ENCODE measurements at places on chromosomes 1 and 21.
A peak's percentile ranks its signal among the peaks of the same experiment; 100 is the strongest.

DNA sequence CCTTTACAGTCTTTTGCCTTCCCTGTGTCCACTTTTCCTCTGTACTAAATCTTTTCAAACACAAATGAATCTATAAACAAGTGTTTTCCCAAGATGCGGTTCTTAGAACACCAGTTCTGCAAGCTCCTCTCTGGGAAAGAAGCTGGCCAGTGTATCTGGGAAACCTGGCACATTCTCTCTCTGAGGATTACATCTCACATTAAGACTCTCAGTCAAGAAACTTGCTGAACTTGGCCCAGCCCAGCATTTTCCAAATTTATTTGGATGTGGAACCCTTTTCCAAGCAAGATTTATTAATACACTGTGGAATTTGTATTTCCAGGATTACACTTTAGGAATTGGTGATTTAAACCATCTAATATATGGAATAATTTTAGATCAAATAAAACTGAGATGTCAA is 105.7 kb downstream of the ZNF281 start:
- DNase-seq: no peak

DNA sequence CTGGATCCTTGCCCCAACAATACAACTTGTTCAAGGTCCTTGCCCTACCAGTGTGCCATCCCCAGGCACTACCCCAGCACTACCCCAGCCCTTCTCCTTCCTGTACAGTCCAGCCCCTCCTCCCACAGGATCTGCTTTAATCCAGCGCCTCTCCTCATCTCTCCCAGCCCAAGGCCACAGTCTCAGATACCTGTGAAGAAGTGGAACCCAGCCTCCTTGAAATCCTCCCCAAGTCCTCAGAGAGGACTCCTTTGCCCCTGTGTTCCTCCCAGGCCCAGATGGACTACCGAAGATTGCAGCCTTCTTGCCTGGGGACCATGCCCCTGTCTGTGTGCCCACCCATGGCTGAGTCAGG is 6.5 kb upstream of the CDC20 start:
- no peak for DNase-seq

DNA sequence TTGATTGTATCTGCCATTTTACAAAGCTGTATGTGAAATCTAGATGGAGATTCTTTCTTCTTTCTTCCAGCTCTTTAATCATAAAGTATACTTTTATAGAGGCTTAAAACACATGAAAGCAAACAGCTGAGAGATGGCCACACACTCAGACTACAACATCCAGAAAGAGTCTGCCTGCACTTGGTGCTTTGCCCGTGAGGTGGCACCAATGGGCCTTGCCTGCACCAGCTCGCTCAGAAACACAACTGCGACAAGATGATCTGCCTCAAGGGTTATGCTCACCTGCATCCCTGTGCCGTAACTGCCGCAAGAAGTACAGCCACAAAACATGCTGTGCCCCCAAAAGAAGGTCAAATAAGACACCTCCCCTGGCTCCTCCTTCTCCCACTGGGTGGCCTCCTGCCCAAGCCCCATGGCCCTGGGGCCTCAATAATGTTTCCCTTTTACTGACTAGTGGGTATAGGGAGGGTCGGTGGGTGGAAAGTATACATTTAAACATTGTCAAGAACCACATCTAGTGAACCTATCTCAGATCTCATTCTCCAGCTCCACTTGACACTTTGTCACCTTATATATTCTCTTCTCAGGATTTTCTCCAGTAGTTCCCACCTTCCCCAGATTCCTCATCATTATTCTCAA is 66.7 kb upstream of the ANGPTL3 start:
- no peak for DNase-seq

GRCh38 chr1:110722807-110723206 is 48.1 kb upstream of the KCNA3 start:
- DNase-seq: no peak

DNA sequence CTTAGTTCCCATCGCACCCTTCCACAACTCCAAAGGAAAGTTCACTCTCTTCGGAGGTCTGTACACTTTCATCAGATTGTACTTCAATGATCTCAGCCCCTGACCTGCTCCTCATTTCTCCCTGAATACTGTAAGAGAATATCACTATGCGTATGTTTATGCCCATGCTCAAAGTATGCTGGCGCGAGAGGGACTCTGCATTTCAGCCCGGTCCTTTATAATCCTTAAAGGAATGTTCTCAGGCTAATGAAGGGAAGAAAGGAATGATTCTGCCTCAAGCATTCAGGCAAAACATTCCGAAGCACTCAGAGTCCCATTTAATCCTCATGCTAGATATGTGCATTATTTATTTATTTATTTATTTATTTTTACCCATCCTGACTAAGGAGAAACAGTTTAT is 76.8 kb downstream of the PLD5 start:
- no peak for DNase-seq

- no peak for DNase-seq
Measured at GRCh38 chr1:237267743-237268142, 225.8 kb downstream of the RYR2 start.

DNA sequence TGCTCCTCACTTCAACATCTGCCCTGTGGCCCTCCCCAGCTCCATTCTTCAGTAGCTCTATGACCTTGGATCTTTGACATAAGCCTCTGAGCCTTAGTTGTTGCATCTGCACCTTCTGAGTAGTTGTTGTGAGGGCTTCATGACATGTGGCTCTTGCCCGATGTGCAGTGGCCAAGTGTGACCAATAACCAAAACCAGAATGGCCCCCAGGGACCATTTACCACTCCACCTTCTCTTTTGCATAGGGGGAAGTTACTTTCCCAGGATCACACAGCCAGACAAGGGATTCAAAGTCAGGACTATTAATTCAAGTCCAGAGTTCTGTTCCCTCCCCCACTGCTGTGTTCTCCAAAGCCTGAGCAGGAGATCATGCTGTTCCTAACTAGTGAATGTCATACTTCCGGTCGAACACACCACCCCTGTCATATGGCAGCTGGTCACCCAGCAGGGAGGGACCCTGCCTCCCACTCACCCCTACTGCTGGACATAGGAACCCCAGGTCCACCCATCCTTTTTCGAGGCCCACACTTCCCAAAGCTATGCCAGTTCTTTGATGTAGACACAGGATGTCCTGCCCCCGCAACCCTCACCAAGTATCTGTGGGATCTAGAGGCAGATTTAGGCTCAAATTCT is 4.0 kb downstream of the FGR start:
- DNase-seq: no peak

DNA sequence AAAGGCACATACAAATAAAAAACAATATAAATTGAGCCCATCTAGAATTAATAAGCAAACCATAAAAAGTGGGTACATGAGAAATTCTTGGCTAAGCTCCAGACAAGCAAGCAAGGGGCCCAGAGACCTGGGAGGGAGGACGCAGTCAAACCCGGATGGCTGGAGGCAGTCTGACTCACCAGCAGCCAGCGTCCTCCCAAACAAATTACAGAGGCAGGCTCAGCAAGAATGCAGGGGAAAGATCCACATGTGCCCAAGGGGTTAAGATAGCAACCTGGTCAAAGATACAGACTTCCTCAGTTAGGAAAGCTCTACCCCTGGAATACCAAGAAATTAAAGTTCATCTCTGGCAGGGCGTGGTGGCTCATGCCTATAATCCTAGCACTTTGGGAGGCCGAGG is 7.4 kb upstream of the TIAM1 start:
- DNase-seq: no peak

DNA sequence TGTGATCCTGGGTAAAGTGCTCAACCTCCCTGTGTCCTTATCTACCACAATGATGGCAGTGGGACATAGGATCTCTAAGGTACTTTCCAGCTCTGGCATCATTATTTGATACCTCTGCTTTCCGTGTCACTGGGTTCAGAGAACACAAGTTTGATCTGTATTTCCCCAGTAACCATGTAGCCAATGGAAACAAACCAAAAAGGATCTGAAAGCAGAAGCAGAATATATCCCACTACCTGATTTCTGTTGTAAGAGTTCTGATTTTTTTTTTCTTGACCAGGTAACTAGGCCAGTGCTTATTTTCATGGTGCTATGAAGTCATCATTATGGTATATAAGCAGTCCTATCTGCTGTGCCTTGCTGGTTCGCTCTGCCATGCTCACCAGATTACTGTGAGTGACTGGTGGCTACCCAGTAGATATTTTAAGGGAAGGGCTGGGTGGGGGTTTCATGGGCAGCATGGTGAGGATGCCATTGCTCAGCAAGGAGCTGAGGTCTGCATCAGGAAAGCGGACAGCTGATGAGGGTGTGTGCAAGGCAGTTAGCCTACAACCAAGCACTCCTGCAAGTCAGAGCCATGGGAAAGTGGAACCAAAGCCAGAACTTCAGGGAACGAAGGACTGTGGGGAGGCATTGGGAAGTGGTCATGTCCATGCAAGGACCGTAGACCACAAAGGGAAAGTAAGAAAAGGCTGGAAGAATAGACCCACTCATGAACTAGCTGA is 104.9 kb upstream of the EDEM3 start:
- DNase-seq: no peak

DNA sequence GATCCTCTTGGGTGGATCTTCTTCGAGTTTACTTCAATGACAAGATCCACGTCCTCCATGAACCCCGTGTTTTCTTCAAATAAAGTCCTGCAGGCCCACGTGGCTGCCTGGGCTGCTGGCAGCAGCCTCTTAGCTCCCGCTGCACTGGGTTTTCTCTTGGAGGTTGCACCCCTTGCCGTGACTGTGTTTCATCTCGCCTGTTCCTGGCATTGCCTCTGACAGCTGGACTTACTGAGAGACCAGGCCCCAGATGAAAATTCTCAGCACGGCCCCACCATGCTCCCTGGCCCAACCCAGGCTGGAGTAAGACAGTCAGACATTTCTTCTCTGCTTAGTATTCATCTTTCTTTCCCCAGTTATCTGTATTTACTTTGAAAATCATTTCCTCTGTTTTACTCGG is 274.8 kb upstream of the RUNX1 start:
- no peak for DNase-seq

- DNase-seq: no peak
Measured at GRCh38 chr1:2394220-2394619, 2.6 kb downstream of the RER1 start.

DNA sequence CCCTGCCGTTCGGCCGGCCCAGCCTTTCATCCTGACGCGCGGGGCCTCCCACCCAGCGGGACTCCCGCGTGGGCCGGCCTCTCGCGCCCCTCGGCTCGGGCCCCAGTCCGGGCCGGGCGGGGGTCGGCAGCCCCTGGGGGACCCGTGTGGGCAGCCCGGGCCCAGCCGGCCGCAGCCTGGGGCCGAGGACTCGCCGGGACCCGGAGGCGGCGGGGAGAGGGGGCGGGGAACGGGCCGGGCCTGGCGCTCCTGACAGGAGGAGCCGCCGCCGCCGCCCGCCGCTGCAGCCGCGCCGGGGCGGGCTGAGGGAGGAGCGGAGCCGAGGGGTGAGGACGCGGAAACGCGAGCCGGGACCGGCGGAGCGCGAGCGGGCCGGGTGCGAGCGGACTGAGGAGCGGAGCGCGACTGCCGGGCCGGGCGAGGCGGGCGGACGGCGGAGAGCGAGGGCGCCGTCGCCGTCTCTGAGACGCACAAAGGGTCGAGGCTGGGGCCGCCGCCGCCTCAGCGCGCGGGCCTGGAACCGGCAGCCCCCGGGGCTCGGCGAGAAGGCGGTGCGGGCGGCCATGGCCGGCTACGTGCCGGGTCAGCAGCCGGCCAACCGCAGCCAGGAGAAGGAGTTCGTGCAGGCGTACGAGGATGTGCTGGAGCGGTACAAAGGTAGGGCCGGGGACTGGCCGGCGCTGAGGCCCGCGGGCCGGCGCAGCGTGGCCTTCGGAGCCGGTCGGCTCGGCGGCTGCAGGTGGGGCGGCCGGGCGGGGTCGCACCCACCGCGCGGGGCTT is 79.1 kb downstream of the NDUFS5 start:
- no peak for DNase-seq

GRCh38 chr1:80278936-80279335 is 1272.4 kb upstream of the ADGRL4 start:
- no peak for DNase-seq

DNA sequence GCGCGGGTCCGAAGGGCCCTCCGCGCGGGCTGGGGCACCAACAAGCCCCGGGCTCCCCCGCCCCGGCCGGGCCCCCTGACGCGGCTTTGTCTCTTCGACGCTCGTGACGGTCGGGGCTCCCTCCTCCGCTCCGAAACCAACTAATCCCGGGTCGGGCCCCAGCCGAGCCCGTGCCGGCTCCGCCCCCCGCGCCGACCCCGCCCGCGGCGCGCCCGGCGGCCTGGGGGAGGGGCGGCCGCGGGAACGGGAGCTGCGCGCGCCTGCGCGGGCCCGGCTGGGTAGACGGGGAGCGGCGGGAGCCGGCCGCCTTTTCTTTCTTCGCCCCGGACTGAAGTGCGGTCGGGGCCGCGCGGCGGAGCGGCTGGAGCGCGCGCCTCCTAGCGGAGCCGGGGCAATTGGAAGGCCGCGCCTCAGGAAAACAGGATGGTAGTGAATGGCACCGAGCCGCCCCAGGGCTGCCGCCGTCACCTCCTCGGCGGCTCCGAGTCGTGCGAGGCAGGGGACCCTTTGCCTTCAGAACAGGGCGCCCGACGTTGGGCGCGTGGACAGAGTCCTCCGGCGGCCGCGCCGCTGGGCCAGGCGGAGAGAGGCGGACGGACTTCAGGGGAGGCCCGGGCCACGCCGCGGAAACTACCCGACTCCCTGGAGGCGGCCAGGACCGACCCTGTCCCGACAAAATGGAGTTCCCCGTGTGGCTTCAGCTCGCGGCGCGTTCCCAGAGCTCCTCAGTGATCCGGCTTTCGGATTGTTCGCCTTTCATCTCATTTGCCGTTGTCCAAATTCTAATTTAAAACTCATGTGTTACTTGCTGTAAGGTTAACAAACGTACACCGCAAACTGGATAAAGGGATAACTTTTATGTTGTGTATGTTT is at the start of gene TP53BP2:
Gene TP53BP2, minus strand, starts transcription at position 138 of the 873 bp plus-strand sequence. CDS start 267 bp downstream, outside the sequence.
- DNase-seq: peak; percentile 89

- DNase-seq: no peak
Measured at GRCh38 chr1:185894791-185895190, 160.6 kb downstream of the HMCN1 start.

GRCh38 chr1:26602378-26602959 is 72.9 kb downstream of the RPS6KA1 start:
- peak; percentile 29 for DNase-seq

DNA sequence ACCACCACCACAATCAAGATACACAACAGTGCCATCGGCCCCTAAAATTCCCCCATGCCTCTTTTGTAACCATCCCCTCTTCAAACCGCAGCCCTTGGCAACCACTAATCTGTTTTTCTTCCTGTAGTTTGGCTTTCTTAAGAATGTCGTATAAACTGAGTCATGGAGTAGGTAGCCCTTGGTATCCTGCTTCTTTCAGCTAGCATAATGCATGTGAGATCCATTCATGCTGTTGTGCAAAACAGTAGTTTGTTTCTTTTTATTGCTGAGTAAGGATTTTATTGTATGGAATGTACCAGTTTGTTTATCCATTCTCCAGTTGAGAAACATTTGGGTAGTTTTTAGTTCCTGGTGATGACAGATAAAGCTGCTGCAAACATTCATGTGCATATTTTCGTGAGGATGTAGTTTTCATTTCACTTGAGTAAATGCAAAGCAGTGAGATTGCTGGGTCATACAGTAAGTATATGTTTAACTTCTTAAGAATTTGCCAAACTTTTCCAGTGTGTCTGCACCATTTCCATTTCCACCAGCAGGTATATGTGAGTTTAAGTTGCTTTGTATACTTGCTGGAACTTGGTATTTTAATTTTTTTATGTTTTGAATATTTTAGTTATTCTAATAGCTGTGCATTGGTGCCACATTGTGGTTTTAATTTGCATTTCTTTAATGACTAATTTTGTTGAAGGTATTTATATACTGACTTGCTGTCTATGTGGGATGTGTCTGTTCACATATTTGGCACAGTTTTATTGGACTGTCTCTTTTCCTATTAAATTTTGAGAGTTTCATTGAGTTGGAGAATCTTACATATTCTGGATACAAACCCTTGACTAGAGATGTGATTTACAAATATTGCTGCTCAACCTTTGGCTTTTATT is 148.4 kb upstream of the MAP1LC3C start:
- peak; percentile 36 for DNase-seq
